ENCODE measurements at places on chromosomes 11 and 22. TPM values are rescaled to one million over a fixed set of nuclear protein-coding genes. Genes with fewer than 3 reads are reported as not detected.
A peak's percentile ranks its signal among the peaks of the same experiment; 100 is the strongest.

GRCh38 chr11:121464352-121464946 lies 11.7 kb upstream of the SORL1-AS1 start:
- DNase-seq: no peak
- peaks cover 5% of the 10 kb centered on the region for H3K27me3 ChIP-seq
- H3K4me3 ChIP-seq: no peak overlapping the region
- peaks cover 5% of the 10 kb centered on the region for H3K4me1 ChIP-seq

DNA sequence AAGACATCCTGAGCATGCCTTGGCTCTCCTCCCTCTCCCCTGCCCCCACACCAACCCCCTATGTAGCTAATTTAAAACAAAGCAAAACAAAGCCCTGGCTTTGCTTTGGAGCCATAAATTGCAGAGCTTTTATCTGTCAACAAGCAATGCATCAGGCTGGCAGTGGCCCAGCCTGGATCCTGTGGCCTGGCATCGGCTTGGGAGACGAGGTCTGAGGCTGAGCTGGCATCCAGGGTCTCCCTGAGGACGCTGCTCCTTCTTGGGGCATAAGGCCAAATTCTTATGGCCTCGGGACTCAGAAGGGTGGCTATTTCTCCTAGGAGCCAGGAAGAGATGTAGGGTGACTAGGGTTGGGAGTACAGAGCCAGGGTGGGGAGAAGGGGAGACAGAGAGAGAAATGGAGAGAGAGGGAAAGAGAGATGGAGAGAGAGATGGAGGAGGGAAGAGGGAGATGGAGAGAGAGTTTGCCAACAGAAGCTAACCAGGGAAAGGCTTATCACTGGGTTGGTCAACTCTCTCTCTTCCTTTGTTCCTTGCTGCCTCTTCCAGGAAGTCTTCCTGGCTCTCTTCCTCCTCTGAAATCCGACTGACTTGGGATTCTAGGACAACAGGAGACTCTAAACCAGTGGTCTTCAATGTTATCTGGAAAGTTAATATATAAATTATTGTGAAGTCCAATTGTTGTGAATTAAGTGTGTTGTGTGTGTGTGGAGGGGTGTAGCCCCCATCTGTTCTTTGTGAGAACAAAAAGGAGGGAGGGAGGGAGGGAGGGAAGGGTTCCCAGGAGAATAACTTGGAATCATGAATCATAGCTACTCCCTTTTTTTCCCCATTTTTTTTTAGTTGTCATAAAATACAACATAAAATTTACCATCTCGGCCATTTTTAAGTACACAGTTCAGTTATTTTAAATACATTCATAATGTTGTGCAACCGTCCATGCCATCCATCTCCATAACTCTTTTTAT lies 29.1 kb downstream of the TSPAN18 start:
- no peaks in the 10 kb centered on the region for H3K36me3 ChIP-seq
- no peak for DNase-seq
- no peaks in the 10 kb centered on the region for H3K4me1 ChIP-seq
- no peak overlapping the region for H3K27ac ChIP-seq

- H3K4me3 ChIP-seq: no peak overlapping the region
- H3K36me3 ChIP-seq: no peaks in the 10 kb centered on the region
- no peak overlapping the region for H3K27ac ChIP-seq
- H3K4me1 ChIP-seq: peaks cover 69% of the 10 kb centered on the region
- H3K27me3 ChIP-seq: no peaks in the 10 kb centered on the region
- no peak for DNase-seq
Observed at GRCh38 chr11:48013269-48013901, 33.0 kb downstream of the PTPRJ start.

Gene PIWIL4
- total RNA-seq: 9.0 TPM

GRCh38 chr22:38718414-38718813 lies 12.7 kb downstream of the GTPBP1 start:
- no peaks in the 10 kb centered on the region for H3K27me3 ChIP-seq
- no peak overlapping the region for H3K4me3 ChIP-seq
- H3K36me3 ChIP-seq: peaks cover 34% of the 10 kb centered on the region
- no peaks in the 10 kb centered on the region for H3K4me1 ChIP-seq
- no peak for DNase-seq
- H3K27ac ChIP-seq: peak overlapping the region; percentile 74

DNA sequence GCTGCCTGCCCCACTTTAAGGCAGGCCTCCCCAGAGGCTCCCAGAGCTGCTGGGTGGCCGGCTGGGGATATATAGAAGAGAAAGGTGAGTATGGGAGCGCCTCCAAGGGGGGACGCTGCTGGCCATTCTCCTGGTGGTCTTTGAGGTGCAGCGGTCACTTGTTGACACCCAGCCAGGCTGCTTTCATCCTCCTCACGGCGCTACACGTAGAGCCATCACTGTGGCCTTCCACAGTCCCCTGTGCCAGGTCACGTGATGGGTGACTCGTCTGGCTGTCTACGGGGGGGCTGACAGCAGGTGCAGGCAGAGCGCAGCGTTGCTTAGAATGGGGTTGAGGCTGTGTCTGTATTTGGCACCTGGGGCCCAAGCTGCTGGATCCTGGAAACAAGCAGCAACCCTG lies 1.9 kb downstream of the ACR start:
- no peak overlapping the region for H3K27ac ChIP-seq
- no peaks in the 10 kb centered on the region for H3K27me3 ChIP-seq
- no peaks in the 10 kb centered on the region for H3K36me3 ChIP-seq
- no peaks in the 10 kb centered on the region for H3K4me1 ChIP-seq
- no peak overlapping the region for H3K4me3 ChIP-seq
- peak; percentile 7 for DNase-seq

- peak overlapping the region; percentile 95 for H3K27ac ChIP-seq
- no peak overlapping the region for H3K4me3 ChIP-seq
- H3K4me1 ChIP-seq: peaks cover 60% of the 10 kb centered on the region
- H3K27me3 ChIP-seq: no peaks in the 10 kb centered on the region
- DNase-seq: no peak
Observed at GRCh38 chr22:46007003-46007847, 30.3 kb upstream of the WNT7B start.

DNA sequence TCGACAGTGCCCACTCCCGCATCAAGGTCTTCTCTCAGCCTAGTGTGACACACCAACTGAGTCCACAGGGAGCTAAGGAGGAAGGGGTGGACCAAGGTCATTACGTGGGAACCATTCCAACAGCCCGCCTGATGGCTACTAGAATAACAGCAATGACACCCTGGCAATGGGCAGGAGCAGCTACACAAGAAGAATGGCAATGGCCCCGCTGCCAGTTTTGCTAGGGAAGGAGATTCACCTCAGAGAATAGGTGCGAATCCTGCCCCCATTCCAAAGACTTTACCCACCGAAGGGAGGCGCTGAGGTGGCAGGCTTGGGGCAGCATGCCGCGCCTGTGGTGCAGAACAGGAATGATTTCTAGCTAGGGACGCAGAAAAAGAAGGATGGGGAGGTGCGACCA lies 9.1 kb downstream of the WT1 start:
- DNase-seq: no peak
- H3K36me3 ChIP-seq: no peaks in the 10 kb centered on the region
- H3K4me1 ChIP-seq: peaks cover 35% of the 10 kb centered on the region
- peaks cover 88% of the 10 kb centered on the region for H3K27me3 ChIP-seq
- H3K27ac ChIP-seq: no peak overlapping the region

Gene OR52N4
- not detected for total RNA-seq

DNA sequence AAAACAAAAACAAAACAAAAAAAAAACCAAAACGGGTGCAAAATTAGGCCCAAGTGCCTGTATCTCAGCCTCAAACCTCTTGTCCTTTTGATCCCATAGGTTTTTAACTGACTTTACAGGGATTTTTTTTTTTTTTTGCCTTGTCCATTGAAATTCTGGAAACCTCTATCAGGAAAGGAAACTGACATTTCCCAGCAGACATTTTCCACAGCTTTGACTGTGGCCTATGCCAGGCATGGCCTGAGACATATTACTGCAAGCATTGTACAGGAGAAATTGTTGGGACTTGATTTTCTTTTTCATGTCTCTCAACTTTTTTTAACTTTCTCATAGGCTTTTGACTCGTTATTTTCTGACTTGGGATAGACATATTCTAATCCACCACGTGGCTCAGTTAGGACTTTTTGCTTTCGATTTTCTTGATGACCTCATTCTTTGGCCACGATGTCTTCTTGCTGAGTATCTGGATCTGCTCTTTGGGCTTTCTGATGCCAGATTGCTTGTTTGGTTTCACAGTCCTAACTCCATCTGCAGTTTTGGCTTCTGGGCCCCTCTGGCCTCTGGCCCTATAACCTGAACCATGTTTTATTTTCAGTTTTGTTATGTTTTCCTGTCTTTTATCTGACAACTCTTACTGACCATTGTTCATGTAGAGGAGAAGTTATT lies 336.1 kb upstream of the C11orf87 start:
- no peaks in the 10 kb centered on the region for H3K4me1 ChIP-seq
- H3K36me3 ChIP-seq: no peaks in the 10 kb centered on the region
- no peak for DNase-seq
- no peak overlapping the region for H3K27ac ChIP-seq
- no peaks in the 10 kb centered on the region for H3K27me3 ChIP-seq

- H3K4me1 ChIP-seq: no peaks in the 10 kb centered on the region
- no peaks in the 10 kb centered on the region for H3K27me3 ChIP-seq
- H3K27ac ChIP-seq: no peak overlapping the region
- H3K4me3 ChIP-seq: no peak overlapping the region
Observed at GRCh38 chr11:32069361-32070058, 21.4 kb upstream of the RCN1 start.

Gene GPHA2
- total RNA-seq: not detected

Gene MS4A6E
- not detected for total RNA-seq

DNA sequence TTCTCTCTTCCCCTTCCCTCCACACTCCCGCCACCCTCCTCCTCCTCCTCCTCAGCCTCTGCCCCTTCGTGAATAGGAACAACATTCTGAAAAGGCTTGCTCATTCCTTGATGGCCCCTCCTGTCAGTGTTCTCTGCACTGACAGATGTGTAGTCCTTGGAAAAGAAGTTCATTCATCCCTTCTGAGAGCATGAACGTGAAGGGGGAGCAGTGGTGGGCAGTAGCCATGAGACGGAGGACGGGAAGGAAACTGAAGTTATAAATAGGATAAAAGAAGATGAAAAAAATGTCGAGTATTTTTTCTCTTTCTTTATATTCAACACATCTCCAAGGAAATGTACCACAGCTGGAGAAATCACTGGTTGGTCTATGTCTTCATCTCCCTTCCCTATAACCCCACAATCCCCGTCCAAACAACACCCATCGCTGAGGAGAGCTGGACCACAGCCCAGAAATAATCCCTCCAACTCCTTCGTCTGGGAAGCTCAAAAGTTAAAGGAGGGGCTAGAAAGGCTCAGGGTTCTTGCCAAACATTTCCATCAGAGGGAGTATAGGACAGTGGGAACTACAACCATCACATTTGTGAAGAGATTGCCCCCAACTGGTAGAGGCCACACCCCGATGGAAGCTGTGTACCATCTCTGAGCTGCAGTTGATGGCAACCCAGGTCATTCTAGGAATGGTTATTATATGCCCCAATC lies 33.5 kb downstream of the ETS1 start:
- H3K4me1 ChIP-seq: peaks cover 17% of the 10 kb centered on the region
- DNase-seq: no peak
- no peaks in the 10 kb centered on the region for H3K36me3 ChIP-seq
- H3K27me3 ChIP-seq: no peaks in the 10 kb centered on the region
- peak overlapping the region; percentile 72 for H3K27ac ChIP-seq
- no peak overlapping the region for H3K4me3 ChIP-seq

Gene CCDC73
- 3.3 TPM for total RNA-seq

DNA sequence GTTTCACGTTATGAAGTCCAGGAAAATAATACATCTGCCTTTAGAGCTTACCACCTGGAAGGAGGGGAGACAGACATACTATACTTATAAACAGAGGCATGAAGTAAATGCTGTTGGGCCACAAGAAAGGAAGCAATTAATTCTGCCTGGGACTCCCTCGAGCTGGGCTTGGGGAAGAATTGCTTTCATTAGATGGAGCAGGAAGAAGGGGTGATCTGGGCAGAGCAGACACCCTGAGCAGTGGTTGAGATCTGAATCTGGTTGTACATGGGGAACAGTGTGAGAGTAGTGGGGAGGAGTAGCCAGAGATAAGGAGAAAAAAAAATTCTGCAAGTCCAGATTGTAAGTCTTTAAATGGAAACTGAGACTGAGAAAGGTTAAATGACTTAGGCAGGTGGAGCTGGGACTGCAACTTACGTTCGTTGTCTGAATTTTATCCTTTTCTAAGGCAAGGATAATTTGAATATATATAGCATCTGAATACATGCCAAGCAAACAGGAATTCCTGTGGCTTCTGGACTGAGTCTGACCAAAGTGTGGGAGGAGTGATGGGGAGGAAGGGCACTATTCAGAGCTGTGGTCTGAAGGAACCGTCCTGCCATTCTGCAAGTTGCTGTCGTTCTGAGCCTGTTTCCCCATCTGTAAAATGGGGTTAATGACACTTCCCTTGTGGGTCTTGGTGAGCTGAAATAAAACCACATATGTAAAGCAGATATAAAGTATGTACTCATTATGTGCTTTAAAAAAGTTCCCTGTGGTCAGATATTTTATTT lies 7.9 kb downstream of the NCAM1 start:
- no peak overlapping the region for H3K4me3 ChIP-seq
- peaks cover 8% of the 10 kb centered on the region for H3K4me1 ChIP-seq
- DNase-seq: no peak
- H3K27ac ChIP-seq: no peak overlapping the region
- no peaks in the 10 kb centered on the region for H3K36me3 ChIP-seq
- peaks cover 4% of the 10 kb centered on the region for H3K27me3 ChIP-seq

Gene TPST2
- 83.4 TPM for total RNA-seq

GRCh38 chr11:101390539-101390938 lies 193.3 kb downstream of the TRPC6 start:
- DNase-seq: no peak
- no peaks in the 10 kb centered on the region for H3K36me3 ChIP-seq

GRCh38 chr11:71282581-71283351 lies 30.4 kb upstream of the SHANK2 start:
- DNase-seq: no peak
- H3K4me3 ChIP-seq: no peak overlapping the region
- H3K27ac ChIP-seq: no peak overlapping the region
- no peaks in the 10 kb centered on the region for H3K27me3 ChIP-seq
- peaks cover 10% of the 10 kb centered on the region for H3K4me1 ChIP-seq

Gene GLYAT
- total RNA-seq: not detected

Gene ALDH3B1
- 91.6 TPM for total RNA-seq

Gene OR51B2
- total RNA-seq: not detected

Gene NEFH
- total RNA-seq: 0.78 TPM

- no peak overlapping the region for H3K27ac ChIP-seq
- H3K4me3 ChIP-seq: no peak overlapping the region
- no peaks in the 10 kb centered on the region for H3K27me3 ChIP-seq
- H3K36me3 ChIP-seq: peaks cover 67% of the 10 kb centered on the region
Observed at GRCh38 chr11:113849713-113850112, 25.7 kb downstream of the USP28 start.

- H3K36me3 ChIP-seq: no peaks in the 10 kb centered on the region
- no peak overlapping the region for H3K27ac ChIP-seq
- no peak overlapping the region for H3K4me3 ChIP-seq
- DNase-seq: no peak
Observed at GRCh38 chr11:10066441-10066840, 227.6 kb downstream of the SBF2 start.

Gene TMEM121B
- total RNA-seq: under 0.01 TPM

- peaks cover 7% of the 10 kb centered on the region for H3K4me1 ChIP-seq
- peak within 1 kb of the TSS; percentile 48 for H3K4me3 ChIP-seq
- peak; percentile 27 for DNase-seq
- H3K27me3 ChIP-seq: no peaks in the 10 kb centered on the region
- H3K36me3 ChIP-seq: no peaks in the 10 kb centered on the region
Observed at GRCh38 chr11:32829680-32830412, at the start of gene PRRG4. PRRG4 (plus strand) TSS chr11:32829927; CDS start chr11:32830530, 603 bp downstream.

Gene LRRC51
- total RNA-seq: 9.6 TPM

Gene ATL3
- 81.4 TPM for total RNA-seq

- H3K27me3 ChIP-seq: no peaks in the 10 kb centered on the region
- DNase-seq: no peak
Observed at GRCh38 chr11:121086866-121087265, 14.2 kb upstream of the TECTA start.

- H3K27me3 ChIP-seq: no peaks in the 10 kb centered on the region
- no peaks in the 10 kb centered on the region for H3K36me3 ChIP-seq
- no peak for DNase-seq
- H3K27ac ChIP-seq: no peak overlapping the region
- no peak overlapping the region for H3K4me3 ChIP-seq
Observed at GRCh38 chr11:74871037-74871436, 77.9 kb downstream of the XRRA1 start.

Measured in tibial nerve (tissue), 4 donors.